ENCODE measurements at places on chromosomes 16 and 17. TPM values are rescaled to one million over a fixed set of nuclear protein-coding genes. Genes with fewer than 3 reads are reported as not detected.
A peak's percentile ranks its signal among the peaks of the same experiment; 100 is the strongest.

GRCh38 chr17:7818746-7819645, 15.0 kb upstream of the KDM6B start:
- H3K36me3 ChIP-seq: no peaks in the 10 kb centered on the region
- H3K4me1 ChIP-seq: no peaks in the 10 kb centered on the region
- H3K27ac ChIP-seq: no peak overlapping the region

DNA sequence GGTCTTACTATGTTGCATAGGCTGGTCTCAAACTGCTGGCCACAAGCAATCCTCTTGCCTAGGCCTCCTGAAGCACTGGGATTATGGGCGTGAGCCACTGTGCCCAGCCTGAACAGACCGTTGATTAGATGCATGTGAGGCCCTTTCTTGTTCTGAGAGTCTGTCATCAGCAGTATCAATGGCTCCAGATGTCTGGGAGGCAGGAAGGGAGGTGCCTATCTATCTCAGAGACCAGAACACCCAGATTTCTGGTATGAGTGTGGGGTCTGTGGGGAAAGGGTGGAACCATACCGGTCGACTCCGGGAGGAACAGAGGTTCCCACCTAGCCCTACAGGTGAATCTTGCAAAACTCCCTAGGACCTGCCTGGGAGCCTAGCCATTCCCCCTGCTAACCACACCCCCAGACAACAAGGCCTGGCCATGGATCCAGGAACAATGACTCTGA, 71.7 kb downstream of the PRKCB start:
- H3K4me1 ChIP-seq: peaks cover 11% of the 10 kb centered on the region
- H3K27ac ChIP-seq: no peak overlapping the region
- no peak for DNase-seq
- H3K36me3 ChIP-seq: no peaks in the 10 kb centered on the region
- H3K27me3 ChIP-seq: no peaks in the 10 kb centered on the region
- H3K4me3 ChIP-seq: no peak overlapping the region

DNA sequence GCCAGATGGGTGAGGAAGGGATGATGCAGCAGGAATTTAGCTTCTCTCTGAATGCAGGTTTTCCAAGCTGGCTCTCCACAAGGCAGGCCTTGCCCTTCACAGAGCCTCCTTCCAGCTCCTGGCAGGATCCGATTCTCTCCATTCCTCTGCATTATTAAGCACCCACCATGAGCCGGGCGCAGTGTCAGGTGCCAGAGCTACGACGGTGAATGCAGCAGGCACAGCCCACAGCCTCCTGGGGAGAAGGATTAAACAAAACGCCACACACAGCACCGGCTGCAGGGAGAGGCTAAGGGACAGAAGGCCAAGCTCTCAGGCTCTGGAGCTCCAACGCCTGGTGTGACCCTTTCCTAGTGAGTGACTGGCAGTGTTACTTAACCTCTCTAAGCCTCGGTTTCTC, 7.1 kb upstream of the MT2A start:
- no peaks in the 10 kb centered on the region for H3K27me3 ChIP-seq
- no peak for DNase-seq
- peaks cover 10% of the 10 kb centered on the region for H3K4me1 ChIP-seq
- no peaks in the 10 kb centered on the region for H3K36me3 ChIP-seq
- no peak overlapping the region for H3K27ac ChIP-seq

- H3K4me3 ChIP-seq: no peak overlapping the region
- no peak for DNase-seq
- no peaks in the 10 kb centered on the region for H3K27me3 ChIP-seq
These were observed 100.1 kb downstream of the RAB11FIP4 start for GRCh38 chr17:31491376-31492131.

- no peaks in the 10 kb centered on the region for H3K4me1 ChIP-seq
- no peak for DNase-seq
- H3K27me3 ChIP-seq: no peaks in the 10 kb centered on the region
- H3K27ac ChIP-seq: no peak overlapping the region
- H3K4me3 ChIP-seq: no peak overlapping the region
These were observed 100.2 kb downstream of the C16orf78 start for GRCh38 chr16:49473773-49474172.

DNA sequence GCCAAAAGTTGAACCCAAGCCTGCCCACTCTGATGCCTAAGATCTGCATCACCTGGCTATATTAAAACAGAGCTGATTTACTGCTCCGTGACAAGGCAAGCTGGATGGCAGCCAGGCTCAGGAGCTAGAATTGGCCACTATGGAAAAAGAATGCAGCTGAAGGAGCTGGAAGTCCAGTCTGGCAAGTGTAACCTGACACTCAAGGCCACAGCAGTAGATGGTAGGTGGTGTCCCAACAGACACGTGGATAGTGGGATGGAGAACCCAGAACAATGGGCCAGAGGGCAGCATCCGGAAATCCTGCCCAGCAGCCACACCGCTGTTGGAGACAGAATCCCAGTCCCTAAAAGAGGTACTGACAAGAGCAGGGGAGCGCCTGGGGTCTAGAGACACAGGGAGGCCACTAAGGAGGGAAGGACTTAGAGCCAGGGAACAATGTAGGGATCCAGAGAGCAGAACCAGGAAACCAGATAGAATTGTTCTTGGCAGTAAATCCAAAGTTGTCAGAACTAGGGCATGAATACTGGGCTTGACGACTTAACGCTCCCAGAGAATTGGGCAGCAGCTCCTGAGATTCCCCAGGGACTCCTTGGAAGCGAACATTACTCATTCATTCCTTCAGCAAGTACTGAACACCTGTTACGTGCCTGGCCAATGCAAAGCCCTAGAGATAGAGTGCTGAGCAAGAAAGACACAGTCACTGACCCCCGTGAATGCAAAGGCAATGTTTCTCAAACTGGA, 85.7 kb downstream of the CDYL2 start:
- H3K27me3 ChIP-seq: no peaks in the 10 kb centered on the region
- H3K27ac ChIP-seq: no peak overlapping the region
- H3K4me3 ChIP-seq: no peak overlapping the region
- DNase-seq: no peak
- H3K4me1 ChIP-seq: peaks cover 5% of the 10 kb centered on the region

GRCh38 chr16:10182222-10183053, at the start of gene GRIN2A:
Gene GRIN2A (minus strand): TSS chr16:10182428. CDS start chr16:10180411, 2,017 bp downstream.
- H3K27me3 ChIP-seq: no peaks in the 10 kb centered on the region
- no peak within 1 kb of the TSS for H3K27ac ChIP-seq
- H3K4me1 ChIP-seq: peaks cover 22% of the 10 kb centered on the region
- no peak for DNase-seq

DNA sequence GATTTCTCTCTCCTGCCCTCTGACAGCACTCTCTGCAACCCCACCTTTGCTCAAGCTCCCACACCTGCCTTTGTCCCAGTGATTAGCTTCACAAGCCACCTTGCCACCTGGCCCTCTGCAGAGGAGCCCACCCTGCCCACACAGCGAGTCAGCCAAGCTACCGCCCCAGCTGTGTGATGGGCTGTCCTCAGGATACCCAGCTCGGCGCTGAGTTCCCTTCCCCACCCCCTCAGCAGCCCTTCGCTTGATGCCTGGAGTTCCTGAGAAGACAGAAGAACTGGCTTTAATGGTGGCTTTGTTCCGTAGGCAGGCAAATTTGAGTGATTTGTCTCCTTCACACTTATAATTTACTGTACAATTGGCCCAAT, 266.4 kb downstream of the CBLN1 start:
- no peak overlapping the region for H3K27ac ChIP-seq
- H3K4me3 ChIP-seq: no peak overlapping the region
- no peaks in the 10 kb centered on the region for H3K27me3 ChIP-seq
- DNase-seq: peak; percentile 91

- DNase-seq: no peak
- H3K36me3 ChIP-seq: no peaks in the 10 kb centered on the region
- H3K27ac ChIP-seq: no peak overlapping the region
These were observed 6.8 kb downstream of the PIEZO1 start for GRCh38 chr16:88778271-88778525.

DNA sequence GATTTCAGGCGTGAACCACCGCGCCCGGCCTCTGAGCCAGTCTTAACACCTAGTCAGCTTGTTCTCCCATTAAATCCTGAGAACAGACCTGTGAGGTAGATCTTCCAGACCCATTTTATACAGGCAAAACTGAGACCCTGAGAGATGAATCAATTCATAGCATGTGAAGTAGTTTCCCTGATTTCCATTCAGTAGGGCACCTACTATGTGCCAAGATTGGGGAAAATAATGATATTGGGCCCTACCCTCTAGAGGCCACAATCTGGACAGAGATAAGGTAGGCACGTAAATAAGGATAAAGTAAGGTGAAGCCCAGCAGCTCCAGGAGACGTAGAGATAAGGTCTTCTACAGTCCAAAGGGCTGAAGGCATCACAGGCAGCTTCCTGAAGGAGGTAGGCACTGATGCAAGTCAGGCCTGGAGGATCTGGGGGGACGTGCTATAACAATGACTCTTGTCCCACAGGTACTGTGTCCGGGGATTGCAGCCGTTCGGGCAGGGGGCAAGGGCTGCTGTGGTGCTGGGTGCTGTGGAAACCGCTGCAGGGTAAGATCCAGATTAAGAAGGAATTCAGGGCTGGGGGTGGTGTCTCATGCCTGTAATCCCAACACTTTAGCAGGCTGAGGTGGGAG, 5.7 kb downstream of the VMO1 start:
- H3K4me3 ChIP-seq: no peak overlapping the region
- no peaks in the 10 kb centered on the region for H3K27me3 ChIP-seq
- H3K4me1 ChIP-seq: peaks cover 8% of the 10 kb centered on the region
- H3K36me3 ChIP-seq: no peaks in the 10 kb centered on the region

DNA sequence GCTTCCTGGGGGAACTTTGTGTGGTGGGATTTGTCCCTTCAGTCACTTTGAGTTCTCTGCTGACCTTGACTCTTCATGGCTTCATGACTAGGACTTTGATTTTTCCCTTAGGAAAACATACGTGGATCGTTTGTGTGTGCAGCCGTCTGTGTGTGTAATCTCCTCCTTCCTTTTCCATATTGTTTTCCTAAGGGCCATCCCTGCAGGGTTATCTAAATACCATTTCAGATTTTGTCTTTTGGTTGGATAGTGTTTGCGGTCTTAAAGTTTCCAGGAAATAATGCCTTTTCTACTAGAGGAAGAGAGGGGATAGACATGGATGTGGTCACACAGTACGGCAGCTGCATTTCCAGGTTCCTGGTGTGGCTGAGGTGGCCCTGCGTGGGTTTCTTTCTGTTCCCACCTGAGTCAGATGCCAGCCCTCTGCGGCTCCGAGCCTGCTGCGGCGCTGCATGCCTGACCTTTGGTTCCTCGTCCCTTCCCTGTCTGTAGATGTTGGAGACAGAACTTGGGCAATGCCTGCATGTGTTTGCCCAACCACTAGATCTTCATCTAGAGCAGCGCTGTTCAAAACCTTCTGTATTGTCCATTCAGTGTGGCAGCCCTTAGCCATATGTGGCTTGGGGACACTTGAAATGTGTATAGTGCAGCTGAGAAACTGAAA, 72.0 kb upstream of the LGALS9 start:
- H3K4me1 ChIP-seq: peaks cover 23% of the 10 kb centered on the region
- H3K4me3 ChIP-seq: no peak overlapping the region
- no peaks in the 10 kb centered on the region for H3K36me3 ChIP-seq

GRCh38 chr17:44232061-44232460, 12.6 kb upstream of the UBTF start:
- no peaks in the 10 kb centered on the region for H3K27me3 ChIP-seq
- DNase-seq: no peak
- H3K27ac ChIP-seq: no peak overlapping the region
- no peaks in the 10 kb centered on the region for H3K36me3 ChIP-seq
- H3K4me3 ChIP-seq: no peak overlapping the region
- no peaks in the 10 kb centered on the region for H3K4me1 ChIP-seq

DNA sequence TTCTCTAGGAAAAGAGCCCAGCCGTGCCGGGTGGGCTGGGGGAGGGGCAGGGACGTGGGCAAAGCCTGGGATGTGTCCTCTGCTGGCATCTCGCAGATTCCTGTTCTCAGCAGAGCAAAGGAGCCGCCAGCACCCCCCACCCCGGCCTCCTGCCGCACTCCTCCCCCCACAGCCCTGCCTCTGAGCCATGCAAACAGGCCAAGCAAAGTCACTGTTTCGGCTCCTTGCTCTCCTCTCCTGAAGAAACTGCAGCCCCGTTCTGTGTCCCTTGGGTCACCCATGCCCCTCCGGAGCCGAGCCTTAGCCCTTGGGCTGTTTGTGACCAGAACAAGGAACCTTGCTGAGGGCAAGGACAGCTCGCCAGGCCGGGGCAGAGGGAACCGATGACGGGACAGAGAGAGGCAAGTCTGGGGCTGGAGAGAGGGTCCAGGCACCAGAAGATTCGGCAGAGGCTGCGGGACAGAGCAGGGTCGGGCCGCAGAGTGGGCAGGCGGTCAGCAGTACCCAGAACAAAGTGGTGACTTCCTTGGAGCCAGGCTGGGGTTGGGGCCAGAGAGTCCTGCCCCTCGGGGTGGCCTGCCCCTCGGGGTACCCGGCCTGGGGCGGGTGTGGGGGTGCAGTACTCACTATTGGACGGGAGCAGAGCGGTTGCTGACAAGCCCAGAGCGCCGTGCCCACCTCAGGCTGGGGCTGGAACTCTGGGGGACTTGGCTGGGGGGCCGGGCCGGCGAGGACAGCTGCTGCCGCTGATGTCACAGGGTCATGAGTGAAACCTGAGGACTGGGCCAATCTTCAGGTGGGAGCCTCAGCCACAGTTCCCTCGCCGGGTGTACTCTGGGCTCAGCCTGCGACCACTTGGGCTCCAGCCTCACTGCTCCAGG, 9.2 kb upstream of the PRR29 start:
- H3K27me3 ChIP-seq: no peaks in the 10 kb centered on the region
- H3K36me3 ChIP-seq: no peaks in the 10 kb centered on the region
- no peak overlapping the region for H3K4me3 ChIP-seq
- peaks cover 27% of the 10 kb centered on the region for H3K4me1 ChIP-seq

GRCh38 chr16:80704751-80705505, 99.5 kb downstream of the CDYL2 start:
- H3K36me3 ChIP-seq: no peaks in the 10 kb centered on the region
- DNase-seq: no peak
- no peaks in the 10 kb centered on the region for H3K4me1 ChIP-seq

- DNase-seq: no peak
- H3K27ac ChIP-seq: no peak overlapping the region
- no peaks in the 10 kb centered on the region for H3K27me3 ChIP-seq
- no peak overlapping the region for H3K4me3 ChIP-seq
These were observed 226.0 kb downstream of the SNX29 start for GRCh38 chr16:12202486-12202885.

- no peaks in the 10 kb centered on the region for H3K4me1 ChIP-seq
- H3K27ac ChIP-seq: no peak overlapping the region
- H3K4me3 ChIP-seq: no peak overlapping the region
- H3K36me3 ChIP-seq: no peaks in the 10 kb centered on the region
- DNase-seq: no peak
These were observed 385.2 kb downstream of the NPIPA8 start for GRCh38 chr16:17951378-17951777.

DNA sequence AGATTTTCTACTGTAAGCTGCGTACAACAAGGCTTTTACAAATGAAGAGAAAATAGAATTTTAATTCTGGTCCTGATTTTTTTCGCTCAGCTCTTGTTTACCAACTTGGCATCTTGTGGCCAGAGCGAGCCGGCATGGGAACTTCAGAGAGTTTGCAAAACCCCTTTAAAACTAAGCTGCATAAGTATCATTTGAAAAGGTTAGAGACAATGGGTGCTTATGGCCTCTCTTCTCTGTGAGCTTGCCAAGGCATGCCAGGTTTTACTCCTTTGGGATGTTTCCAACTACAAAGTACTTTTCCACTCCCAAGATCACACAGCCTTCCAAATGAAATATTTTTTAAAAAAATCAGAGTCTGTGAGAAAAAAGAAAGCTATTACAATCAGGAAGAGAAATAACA, 62.4 kb upstream of the FA2H start:
- no peaks in the 10 kb centered on the region for H3K36me3 ChIP-seq
- no peaks in the 10 kb centered on the region for H3K27me3 ChIP-seq
- DNase-seq: no peak

TMEM88 gene
- 26.3 TPM for total RNA-seq

C17orf50 gene
- not detected for total RNA-seq

HELZ gene
- 31.4 TPM for total RNA-seq

CCL1 gene
- not detected for total RNA-seq

RASD1 gene
- total RNA-seq: 227 TPM

ITGB4 gene
- total RNA-seq: 169 TPM

LRRC59 gene
- 49.6 TPM for total RNA-seq

Measured in vagina (tissue), 2 donors.